ENCODE measurements at places on chromosomes 1 and 21.

DNA sequence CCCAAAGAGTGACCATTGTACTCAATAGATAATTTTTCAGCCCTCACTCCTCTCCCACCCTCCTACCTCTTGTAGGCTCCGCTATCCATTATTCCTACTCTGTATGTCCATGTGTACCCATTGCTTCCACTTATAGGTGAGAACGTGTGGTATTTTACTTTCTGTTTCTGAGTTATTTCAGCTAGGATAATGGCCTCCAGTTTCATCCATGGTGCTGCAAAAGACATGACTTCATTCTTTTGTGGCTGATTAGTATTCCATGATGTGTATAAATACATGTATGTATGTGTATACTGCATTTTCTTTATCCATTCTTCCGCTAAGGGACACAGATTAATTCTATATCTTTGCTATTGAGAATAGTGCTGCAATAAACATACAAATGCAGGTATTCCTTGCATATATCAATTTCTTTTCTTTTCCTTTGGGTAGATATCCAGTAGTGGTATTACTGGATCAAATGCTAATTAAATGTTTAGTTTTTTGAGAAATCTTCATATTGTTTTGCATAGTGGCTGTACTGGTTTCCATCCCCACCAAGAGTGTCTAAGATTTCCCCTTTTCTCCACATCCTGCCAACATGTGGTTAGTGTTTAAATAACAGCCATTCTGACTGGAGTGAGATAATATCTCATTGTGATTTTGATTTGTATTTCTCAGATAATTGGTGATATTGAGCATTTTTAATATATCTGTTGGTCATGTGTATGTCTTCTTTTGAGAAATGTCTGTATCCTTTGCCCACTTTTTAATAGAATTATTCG is 4.9 kb downstream of the LY9 start:
- no peak for DNase-seq

- DNase-seq = no peak
Measured at GRCh38 chr1:78645723-78646122, 3.9 kb upstream of the IFI44 start.

GRCh38 chr1:70779571-70779970 is 268.0 kb downstream of the PTGER3 start:
- DNase-seq = no peak

DNA sequence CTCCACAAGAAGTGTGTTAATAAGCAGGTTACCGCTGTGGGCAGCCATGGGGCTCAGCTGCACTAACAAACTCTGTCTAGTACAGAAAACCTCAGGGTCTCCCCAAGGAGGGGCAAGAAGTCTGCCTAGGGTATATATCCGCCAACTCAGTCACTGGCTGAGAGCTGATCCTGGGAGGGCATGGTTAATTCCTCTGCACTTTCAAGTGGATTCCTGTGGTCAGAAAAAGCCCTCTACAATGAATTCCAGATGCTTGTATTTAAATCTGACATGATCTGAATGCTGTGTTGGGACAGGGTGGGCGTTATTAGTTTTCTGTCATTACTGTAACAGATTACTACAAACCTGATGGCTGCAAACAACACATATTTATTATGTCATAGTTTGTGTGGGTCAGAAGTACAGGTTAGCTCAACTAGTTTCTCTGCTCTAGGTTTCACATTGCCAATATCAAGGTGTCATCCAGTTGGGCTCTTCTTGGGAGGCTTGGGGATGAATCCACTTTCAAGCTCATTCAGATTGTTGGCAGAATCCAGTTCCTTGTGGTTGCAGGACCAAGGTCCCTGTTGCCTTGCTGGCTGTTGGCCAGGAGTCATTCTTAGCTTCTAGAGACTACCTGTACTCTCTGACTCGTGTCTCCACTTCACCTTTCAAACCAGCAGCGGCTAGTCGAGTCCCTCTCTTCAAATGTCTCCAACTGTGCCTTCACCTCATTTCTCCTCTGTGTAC is 8.0 kb upstream of the SELE start:
- DNase-seq = no peak

- no peak for DNase-seq
Measured at GRCh38 chr1:47424336-47424982, 8.4 kb downstream of the FOXE3 start.

GRCh38 chr1:175572932-175573868 is 170.2 kb downstream of the TNR start:
- no peak for DNase-seq

GRCh38 chr1:174060090-174060489 is 37.9 kb upstream of the RC3H1 start:
- DNase-seq = no peak
